Ureter (tissue), 1 donor: ENCODE measurements at places on chromosomes 7 and 10. TPM values are rescaled to one million over a fixed set of nuclear protein-coding genes. Genes with fewer than 3 reads are reported as not detected.

DNA sequence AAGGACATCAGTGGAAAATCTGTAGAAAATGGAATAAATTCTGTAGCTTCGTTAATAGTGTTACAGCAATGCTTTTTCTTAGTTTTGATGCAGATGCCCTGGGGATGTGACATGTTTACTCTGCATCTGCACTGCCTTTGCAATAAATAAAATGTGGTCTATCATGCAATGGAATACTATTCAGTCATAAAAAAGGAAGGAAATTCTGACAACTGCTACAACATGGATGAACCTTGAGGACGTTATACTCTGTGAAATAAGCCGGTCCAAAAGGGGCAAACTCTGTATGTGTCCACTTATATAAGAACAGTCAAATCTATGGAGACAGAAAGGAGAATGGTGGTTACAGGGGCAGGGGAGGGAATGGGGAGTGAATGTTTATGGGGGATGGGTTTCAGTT is 13.5 kb downstream of the GRIFIN start:
- DNase-seq = no peak

The MMD2 gene
- not detected for total RNA-seq

DNA sequence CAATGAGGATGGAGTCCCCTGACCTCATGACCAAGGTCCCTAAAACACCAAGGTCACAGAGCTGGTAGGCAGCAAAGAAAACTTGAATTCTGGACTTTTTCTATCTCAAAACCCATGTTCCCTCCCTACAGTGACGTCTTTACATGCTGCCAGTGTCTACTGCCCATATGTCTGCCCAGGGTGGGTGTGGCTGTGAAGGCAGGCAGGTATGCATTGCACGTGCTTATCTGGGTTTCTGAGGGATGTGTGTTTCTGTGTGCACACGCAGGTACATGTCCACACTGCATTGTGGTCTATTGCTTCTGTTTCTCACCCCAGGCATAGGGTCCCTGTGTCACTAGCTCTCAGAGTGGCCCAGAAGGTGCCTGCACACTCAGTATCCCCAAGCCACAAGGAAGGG is 13.5 kb downstream of the ATP6V1F start:
- no peak for DNase-seq

The DYNC1I1 gene
- total RNA-seq = 14.6 TPM

The AOAH gene
- 12.3 TPM for total RNA-seq

GRCh38 chr7:44291733-44292419 is 33.5 kb downstream of the CAMK2B start:
- peak; percentile 38 for DNase-seq

GRCh38 chr10:86083664-86084175 is 282.9 kb downstream of the GRID1 start:
- DNase-seq = no peak

- DNase-seq = no peak
Measured at GRCh38 chr7:93914581-93915066, 6.9 kb upstream of the GNG11 start.

DNA sequence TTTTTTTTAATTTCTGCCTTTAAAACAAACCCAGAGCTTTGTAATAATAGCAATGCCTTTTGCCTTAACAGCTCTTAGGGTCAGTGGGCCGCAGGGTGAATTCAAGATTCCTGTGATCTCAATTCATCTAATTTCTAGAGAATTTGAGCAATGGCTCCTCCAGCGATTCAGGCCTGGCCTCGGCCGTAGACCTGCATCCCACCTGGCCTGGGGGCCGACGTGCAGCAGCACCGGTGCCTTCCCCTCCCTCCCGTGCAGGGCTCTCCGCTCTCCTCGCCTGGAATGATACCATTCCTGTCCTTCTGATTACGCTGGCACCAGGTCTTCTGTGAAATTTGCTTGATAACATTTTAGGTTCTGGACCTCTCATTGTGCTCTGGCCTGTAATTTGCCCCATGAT is 172.5 kb downstream of the ADARB2 start:
- no peak for DNase-seq

The MYO1G gene
- total RNA-seq = 6.0 TPM

- DNase-seq = no peak
Measured at GRCh38 chr7:99642027-99642426, 25.3 kb downstream of the ZSCAN25 start.

DNA sequence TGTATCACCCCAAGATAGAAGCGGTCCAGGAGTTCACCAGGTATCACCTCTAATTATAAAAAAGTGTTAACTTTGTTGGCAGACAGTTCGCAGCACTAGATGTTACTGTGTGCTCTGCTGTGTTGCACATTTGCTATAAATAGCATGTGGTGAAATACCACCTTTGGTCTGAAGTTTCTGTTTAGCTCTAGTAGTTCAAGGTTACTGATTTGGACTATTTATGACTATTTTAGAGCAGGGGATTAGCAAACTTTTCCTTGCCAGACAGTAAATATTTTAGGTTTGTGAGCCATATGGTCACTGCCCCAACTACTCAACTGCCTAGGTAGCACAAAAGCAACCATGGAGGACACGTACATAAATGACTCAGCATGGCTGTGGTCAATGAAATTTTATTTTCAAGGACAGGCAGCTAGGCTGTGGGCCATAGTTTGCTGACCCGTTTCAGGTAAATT is 16.5 kb downstream of the DENND10 start:
- no peak for DNase-seq

The PNLIP gene
- total RNA-seq = not detected

GRCh38 chr7:110347081-110347480 is 743.8 kb upstream of the LRRN3 start:
- no peak for DNase-seq

DNA sequence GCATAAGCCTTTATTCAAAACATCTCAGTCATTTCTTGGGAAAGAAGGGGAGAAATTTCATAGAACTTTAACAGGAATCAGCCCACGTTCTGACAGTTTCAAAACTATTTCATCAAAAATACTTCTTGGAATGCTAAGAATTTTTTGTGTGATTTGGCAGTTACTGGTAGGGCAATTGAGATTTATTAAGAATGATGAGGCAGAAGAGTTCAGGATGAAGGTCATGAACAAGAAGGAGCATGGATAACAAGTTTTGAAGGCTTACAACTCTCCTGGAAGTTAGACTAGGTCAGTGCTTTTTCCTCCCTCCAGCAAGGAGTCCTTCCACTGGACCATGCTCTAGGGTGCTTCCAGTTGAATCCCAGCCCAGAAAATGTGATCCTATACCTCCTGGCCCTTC is 569.9 kb downstream of the ANKRD7 start:
- no peak for DNase-seq

DNA sequence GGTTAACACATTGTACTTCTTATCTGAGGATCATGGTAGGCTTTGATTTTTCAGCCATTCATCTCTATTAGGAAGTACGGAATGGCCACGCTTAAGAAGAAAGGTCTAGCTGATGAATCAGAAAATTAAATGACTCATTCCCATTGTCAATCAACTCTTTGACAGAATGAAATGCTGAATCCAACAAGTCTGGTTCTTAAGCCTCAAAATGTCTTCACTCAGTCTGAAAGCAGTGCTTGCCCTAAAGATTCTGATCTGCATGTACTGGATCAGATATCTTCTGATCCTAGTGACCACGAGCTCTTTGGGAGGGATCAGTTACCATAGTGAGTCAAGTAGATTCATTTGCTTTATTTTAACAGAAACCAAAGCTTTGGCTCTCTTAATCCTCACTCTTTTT is 5.7 kb upstream of the CELF2 start:
- no peak for DNase-seq

DNA sequence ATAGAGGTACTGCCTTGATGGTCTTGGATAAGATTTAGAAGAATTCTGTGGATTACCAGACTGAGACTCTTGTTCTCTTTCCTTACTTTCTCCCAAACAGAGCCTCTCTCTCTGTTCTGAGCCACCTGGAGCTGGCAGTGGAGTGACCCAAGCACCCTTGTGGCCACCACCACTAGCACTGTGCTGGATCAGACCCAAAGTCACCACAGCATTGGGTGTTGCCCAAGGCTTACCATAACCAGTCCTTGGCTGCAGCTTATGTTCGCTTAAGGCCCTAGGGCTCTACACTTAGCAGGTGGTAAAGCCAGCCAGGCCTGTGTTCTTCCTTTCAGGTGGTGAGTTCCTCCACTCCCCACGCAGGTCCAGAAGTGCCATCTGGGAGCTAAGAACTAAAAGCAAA is 79.8 kb downstream of the SEM1 start:
- no peak for DNase-seq

DNA sequence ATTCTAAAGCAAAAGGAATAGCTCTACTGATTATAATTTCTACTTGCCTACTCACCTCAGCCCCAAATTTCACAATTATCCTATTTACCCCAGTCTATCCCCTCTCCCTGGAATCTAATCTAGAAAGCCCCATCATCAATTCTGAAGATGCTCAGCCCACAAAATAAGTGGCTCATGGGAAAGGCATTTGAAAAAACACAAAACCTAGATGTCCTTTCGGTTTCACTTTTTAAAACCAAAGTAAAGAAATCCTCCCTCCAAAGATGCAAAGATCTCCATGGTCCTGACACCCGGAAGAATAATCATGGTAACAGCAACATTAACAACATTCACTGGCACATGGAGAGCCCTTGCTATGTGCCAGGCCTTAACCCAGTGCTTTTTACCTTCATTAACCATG is 224.8 kb downstream of the FGFR2 start:
- no peak for DNase-seq

The CYP2C18 gene
- total RNA-seq = 0.96 TPM

The ATOH7 gene
- total RNA-seq = not detected

The GATA3 gene
- total RNA-seq = 310 TPM

GRCh38 chr10:78173360-78174015 is 139.8 kb downstream of the RPS24 start:
- no peak for DNase-seq

- DNase-seq = no peak
Measured at GRCh38 chr7:143015926-143016490, 10.9 kb downstream of the OR9A2 start.

The NPTX2 gene
- total RNA-seq = 12.5 TPM

GRCh38 chr7:64887756-64888508 is 15.1 kb upstream of the ZNF273 start:
- DNase-seq = peak; percentile 47

The CUZD1 gene
- total RNA-seq = 0.94 TPM

DNA sequence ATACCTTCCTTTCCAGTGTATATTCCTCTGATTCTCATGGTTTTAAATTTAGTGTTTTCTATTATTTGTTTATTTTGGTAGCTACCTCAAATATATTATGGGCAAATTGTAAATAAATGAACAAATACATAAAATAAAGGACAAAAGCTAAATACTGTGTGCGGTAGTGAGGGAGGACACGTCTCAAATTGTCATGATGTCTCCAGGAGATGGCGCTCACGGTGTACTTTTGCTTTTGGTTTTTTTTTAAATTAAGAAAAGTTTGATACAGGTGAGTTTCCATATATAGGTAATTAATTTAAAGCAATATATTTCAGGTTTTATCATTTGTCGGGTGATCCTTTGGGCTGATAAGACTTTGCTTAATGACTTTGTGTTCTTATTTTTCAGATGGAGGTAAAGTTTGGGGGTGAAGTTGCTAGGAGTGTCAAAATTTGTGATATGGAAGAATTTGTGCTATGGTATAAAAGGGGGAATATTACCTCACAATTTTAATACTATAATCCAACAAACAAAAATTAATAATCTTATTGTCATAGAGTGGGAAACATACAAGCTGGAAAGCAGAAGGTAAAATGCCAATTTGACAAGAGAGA is 68.4 kb upstream of the TMEM229A start:
- DNase-seq = no peak

GRCh38 chr7:79398138-79398749 is 55.2 kb downstream of the MAGI2 start:
- no peak for DNase-seq

GRCh38 chr10:124022066-124022465 is 71.3 kb downstream of the CHST15 start:
- no peak for DNase-seq

The ADGRA1 gene
- total RNA-seq = 0.13 TPM

- no peak for DNase-seq
Measured at GRCh38 chr10:44958196-44958897, 1.3 kb upstream of the RASSF4 start.

DNA sequence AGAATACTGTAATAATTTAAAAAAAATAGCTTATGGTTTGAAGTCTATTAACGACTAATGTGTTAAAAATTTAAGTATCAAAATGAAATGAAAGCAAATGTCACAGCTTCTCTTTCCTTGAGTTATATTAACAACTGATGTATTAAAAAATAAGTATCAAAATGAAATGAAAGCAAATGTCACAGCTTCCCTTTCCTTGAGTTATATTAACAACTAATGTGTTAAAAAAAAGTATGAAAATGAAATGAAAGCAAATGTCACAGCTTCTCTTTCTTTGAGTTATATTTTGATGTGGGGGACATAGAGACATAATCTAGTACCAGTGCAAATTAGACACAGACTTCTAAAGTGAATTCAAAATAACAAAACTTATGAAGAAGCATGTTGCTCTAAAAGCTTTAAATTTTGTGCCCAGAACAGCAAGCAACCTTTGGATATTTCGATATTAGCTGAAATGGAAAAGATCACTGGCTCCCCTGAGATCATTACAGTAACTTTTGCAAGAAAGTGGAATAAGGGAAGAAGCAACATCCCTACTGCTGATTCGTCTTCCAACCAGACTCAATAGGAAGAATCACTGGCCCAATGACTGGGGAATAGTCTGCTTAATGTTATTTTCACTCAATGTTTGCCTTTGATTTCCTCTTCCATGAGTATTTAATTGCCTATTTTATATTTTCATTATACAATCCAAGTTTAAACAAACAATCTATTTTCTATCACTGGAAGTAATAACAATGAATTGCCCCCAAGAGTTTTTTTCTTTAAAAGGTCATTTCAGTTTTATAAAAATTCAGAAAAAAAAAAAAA is 8.0 kb downstream of the SKAP2 start:
- no peak for DNase-seq

The MYL7 gene
- not detected for total RNA-seq

DNA sequence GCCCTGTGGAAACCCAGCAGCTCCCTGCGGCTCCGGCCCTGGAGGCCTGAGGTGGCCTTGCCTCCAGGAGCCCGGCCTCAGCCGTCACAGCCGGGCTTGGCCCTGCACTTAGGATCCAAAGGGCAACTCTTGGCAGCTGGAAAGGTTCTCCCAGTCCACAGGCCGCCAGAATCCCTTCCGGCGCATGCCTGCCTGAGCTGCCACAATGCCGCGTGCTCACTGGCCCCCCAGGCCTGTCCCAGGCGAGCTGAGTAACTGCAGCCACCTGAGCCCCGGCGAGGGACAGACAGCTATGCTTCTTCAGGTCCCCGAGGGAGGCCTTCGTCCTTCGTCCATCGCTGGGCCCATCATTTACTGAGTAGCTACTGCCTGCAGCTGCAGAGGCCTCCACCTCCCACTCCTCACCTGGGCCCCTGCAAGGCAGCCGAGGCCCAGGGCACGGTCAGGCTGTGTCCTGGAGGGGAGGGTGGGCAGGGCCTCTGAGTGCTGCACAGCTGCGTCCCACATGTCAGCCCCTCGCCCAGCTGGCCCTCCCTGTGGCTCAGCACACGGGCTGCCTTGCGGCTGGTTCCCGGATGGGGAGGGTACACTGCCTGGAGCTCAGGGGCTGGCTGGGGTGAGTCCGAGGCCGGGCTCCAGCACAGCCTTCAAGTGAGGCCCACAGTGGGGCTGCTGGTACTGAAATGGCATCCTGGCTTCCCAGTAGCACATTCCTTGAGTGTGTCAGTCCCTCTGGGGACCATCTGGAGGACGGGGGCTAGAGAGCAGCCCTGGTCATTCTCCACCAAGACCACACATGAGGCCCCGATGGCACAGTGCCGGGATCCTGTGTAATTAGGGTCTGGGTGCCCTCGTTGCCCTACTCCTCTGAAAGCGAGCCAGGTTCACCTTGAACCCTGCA is 172.5 kb downstream of the ELFN1 start:
- no peak for DNase-seq

The SMKR1 gene
- 2.2 TPM for total RNA-seq
